ENCODE measurements at places on chromosomes 2 and 18.

DNA sequence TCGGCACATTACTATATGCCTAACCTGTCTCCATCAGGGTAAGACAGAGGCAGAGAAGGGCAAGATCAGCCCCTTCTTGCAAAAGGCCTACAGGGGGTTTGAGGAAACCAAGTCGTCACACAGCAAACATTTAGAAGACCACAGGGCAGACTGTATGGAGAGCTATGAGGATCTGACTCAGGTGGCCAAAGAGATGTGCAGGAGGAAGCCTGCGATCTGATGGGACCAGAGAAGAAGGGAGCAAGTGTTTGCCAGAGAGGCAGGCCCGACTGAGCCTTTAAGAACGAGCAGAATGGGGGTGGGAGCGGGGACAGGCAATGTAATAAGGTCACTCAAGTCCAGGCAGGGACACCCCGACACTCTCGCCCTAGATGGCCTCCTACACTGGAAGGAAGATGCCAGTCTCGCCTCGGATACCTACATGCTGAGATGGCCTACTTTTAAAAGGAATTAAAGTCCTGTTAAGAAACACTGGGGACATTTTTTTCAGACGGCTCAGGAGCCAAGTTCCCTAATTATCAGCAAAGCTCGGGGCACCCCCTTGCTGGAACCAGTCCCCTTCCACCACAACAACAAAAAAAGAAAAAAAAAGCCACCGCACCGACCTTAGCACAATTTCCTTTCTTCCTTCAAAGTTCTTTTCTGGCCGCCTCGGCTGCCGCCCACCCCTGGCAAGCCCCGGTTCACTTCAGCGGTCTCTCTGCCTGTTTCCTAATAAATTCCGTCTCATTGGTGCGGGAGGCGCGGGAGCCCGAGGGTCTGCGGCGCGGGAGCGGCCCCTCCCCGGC, 1.5 kb downstream of the SFXN5 start:
- no peak for DNase-seq

DNA sequence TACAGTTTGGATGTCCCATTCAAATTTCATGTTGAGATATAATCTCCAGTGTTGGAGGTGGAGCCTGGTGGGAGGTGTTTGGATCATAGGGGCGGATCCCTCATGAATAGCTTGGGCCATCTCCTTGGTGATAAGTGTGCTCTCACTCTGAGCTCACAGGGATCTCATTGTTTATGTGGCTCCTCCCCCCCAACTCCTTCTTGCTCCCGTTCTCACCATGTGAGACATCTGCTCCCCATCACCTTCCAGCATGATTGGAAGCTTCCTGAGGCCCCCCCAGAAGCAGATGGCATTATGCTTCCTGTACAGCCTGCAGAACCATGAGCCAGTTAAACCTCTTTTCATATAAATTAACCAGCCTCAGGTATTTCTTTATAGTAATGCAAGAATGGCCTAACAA, 3.0 kb upstream of the INPP1 start:
- no peak for DNase-seq

GRCh38 chr2:237866101-237866621, 6.7 kb downstream of the RAMP1 start:
- no peak for DNase-seq

DNA sequence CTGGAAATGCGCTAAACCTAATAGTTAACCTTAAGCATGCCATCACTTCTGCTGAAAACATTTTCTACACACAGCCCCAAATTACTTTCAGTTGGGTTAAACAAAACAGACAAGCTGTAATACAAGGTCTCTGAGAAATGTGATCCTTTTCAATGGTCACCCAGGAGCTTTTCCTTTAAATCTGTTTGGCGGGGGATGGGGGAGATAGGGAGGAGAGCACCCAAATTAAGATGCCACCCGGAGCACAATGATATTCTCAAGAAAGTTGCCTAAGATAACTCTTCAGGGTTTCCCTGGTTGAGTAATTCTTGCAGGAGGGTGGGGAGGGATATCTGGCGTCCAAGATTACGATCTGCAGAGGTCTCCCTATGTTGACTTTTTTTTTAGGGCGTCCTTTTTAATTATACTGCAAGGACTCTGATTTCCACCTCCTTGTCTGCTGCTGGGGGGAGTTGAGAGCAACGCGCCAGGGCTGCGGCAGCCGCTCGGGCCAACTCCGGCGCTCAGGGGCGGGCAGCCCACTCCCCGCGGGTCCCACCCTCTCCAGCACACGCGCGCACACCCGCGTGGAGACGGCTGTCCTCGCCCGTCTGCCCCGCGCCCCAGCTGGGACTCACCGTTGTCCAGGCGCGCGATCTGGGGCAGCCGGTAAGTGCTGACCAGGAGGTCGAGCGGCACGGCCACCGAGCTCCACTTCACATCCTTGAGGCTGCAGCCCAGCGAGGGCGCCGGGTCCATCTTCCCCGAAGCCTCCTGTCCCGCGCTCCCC, 807 bp downstream of the GAREM1 start:
- DNase-seq = no peak

- no peak for DNase-seq
Measured at GRCh38 chr2:230569298-230569697, 143.3 kb upstream of the CAB39 start.

GRCh38 chr2:95047629-95048510, 22.4 kb downstream of the MAL start:
- no peak for DNase-seq

DNA sequence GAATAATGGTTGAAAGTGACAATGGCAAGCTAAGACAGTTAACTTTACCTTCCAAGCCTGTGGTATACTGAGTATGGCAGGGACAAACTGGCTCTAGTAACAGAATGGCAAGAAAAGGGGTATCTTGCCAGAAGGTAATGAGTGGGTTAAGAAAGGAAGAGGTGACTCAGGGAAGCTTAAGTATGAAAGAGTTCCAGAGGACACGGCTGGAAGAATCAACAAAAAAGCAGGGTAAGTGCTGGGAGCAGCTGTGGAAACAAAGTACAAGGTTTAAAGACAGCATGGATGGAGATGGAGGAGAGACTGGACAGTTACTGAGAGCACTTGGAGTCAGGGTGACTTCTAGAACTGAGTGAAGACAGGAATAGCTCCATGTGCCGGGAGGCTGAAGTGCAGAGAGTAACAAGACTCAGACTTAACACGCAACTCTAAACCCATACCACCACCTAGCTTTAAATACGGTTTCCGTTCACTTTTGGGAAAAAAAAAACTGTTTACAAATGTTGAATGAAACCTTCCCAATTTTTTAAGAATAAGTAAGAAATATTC, 69.0 kb downstream of the REV1 start:
- no peak for DNase-seq

DNA sequence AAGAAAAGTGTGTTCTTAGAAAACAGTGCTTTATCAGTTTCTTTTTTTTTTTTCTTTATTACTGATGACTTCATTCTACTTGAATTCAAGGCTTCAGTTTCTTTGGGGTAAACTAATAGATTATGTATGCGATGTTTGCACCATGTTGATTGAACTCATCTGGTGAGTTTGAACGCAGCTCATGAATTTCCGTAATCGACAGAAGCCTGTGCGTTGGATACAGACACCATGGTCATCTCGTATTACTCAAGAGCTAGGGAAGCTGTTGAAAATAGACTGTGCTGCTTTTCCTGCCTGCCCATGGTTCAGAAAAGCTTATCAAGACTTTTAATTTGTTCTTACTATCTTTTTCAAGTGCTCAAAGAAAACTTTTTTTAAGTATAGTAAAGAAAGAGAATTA, 185.5 kb upstream of the NRP2 start:
- DNase-seq = no peak

DNA sequence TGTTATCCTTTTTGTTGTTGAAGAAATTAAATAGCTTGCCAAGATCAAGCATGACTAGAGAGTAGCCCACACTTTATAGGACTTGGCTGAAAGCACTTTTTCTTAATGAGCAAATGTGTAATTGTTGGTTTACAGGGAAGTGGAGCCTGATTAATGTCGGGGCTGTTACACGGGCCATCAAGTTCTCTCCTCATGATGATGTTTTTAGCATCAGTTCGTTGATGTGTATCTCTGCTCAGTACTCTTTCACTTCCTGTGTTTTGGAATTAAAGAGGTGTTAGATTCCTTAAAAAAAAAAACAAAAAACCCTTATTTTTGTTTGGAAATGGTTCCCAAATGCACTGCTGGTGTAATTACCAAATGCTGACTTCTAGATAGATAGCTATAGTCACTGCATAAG, 114.2 kb downstream of the PTPRM start:
- DNase-seq = no peak

- no peak for DNase-seq
Measured at GRCh38 chr2:120589771-120590608, 145.7 kb upstream of the GLI2 start.

DNA sequence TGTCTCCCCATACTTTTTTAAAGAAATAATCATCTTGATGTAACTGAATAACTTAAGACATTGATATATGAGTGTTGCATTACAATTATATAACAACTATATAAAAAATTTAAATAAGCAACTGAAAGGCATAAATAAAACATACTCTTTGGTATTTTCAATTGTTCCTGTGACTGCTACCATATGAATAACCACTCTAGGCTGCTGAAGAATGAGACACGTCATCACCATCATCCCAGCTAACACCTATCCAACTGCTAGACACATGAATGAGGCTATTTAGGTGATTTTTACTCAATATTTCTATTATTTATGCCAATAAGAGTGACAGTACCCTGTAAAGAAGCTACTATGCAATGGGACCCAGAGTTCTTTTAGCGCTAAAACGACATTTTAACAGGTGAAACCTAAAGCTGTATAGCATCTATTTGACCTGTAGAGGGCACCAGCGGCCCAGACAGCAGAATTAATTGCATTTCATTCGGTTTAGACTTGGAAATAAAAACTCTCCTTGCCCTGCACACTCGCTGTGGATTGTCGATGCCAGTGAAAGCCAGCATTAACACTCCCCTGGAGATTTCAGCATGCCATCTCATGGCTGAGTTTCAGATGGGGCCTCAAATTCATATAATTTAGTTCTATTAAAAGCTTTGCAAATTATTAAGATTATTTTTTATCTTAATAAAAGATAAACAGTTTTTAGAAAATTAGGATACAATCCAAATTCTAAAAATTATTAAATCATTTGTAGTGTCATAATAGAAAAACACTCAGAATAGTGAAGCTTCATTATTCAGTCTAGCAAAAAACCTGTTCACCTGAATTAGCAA, 89.4 kb upstream of the MAP2 start:
- no peak for DNase-seq

GRCh38 chr2:219539926-219540678, 3.5 kb downstream of the CHPF start:
- no peak for DNase-seq

GRCh38 chr2:181185948-181186347, 205.5 kb downstream of the UBE2E3 start:
- DNase-seq = no peak

- no peak for DNase-seq
Measured at GRCh38 chr2:101982495-101983029, 9.2 kb upstream of the IL1R2 start.

- DNase-seq = no peak
Measured at GRCh38 chr2:121635371-121635770, 13.9 kb downstream of the CLASP1 start.

DNA sequence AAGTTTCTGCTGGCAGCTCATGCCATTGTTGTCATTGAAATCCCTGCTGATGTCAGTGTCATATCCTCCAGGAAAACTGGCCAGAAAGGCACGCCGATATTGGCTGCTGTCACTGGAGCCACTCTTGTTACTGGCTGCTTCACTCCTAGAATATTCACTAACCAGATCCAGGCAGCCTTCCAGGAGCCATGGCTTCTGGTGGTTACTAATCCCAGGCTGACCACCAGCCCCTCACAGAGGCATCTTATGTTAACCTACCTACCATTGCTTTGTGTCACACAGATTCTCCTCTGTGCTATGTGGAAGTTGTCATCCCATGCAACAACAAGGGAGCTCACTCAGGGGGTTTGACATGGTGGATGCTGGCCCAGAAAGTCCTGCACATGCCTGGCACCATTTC, 27.0 kb upstream of the MTX2 start:
- DNase-seq = no peak

GRCh38 chr18:36449451-36449850, 151.9 kb downstream of the FHOD3 start:
- no peak for DNase-seq

DNA sequence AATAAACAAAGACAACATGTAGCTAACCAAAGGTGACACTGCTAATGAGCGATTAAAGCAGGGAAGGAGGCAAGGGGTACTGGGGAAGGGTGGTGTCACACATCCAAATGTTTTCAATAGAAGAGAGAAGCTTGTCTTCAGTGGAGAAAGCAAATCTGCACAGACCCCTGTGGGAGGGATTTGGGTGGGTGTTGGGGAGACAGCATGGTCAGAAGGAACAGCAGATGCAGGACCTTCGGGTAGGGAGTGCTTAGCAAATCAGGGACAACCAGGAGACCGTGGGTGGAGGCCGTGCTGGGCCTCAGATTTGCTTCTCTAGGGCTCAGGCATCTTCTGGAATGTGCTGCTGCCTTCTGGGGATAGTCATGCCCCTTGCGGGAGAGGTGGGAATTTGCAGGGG, 185.3 kb upstream of the RAB6C start:
- no peak for DNase-seq

DNA sequence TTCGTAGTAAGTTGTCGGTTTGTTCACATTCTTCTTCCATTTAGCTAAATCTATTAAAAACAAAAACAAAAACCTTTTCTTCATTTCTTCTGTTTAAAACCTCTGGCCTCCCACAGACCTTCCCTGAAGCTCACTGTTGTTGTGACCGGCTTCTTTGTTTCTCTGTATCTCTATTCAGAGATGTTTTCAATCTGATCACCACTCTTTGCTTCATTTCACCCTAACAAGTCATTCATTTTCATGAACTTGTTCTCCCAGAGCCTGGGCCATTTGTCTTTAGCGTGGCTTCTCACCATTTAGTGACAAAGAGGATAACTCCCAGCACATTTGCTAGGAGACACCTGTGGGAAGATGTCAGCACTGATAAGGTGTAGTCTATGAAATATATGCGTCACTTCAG, 794.2 kb downstream of the ERBB4 start:
- no peak for DNase-seq

DNA sequence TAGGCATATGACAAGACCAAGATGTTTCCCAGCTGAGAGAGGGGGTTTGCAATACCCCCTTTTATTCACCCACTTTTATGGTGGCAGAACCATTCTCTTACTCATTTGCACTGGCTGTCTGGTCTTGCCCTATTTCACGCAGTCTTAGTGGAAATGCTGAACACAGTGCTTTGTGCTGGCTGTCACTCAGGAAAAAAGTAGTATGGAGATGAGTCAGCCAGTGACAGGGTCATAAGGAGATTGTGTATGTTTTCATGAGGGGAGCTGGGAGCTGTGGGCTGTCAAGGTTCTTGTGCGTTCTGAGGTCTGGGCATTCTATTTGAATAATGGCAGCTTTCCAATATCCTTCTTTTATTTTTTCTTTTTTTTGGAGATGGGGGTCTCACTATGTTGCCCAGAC, 10.9 kb upstream of the CNRIP1 start:
- no peak for DNase-seq

GRCh38 chr2:179049546-179050311, at the start of gene CCDC141:
Gene CCDC141 (minus strand): TSS chr2:179050137. CDS start chr2:179049941, 196 bp downstream.
- no peak for DNase-seq

- no peak for DNase-seq
Measured at GRCh38 chr2:200138391-200139124, 167.9 kb upstream of the SPATS2L start.

All from activated CD8-positive, alpha-beta memory T cell treated with anti-CD3 and anti-CD28 coated beads for 1 hour (primary cell).